ENCODE measurements at places on chromosomes 4 and X.
A peak's percentile ranks its signal among the peaks of the same experiment; 100 is the strongest.

- DNase-seq: no peak
These were observed 22.9 kb upstream of the TRIM2 start for GRCh38 chr4:153181293-153181692.

DNA sequence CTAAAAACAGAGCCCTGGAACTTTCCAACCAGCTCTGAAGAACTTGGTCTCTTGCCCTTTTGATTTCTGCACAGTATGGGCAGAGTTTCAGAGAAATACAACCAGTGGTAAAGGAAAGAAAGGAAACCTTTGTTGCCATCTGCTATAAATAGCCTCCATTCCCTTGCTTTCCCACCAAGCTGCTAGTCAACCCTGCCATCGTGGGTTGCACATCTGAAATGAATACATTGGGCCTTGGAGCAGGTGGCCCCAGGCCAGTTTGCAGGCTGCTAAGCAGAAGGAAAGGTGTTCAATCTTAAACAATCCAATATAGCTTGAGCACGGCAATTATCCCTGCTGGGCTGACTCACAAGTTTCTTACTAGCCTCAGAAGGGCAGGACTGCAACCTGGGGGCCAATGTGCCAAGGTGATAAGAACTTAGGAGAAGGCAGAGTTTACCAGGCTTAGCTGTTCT lies 142.5 kb downstream of the PPARGC1A start:
- DNase-seq: no peak

DNA sequence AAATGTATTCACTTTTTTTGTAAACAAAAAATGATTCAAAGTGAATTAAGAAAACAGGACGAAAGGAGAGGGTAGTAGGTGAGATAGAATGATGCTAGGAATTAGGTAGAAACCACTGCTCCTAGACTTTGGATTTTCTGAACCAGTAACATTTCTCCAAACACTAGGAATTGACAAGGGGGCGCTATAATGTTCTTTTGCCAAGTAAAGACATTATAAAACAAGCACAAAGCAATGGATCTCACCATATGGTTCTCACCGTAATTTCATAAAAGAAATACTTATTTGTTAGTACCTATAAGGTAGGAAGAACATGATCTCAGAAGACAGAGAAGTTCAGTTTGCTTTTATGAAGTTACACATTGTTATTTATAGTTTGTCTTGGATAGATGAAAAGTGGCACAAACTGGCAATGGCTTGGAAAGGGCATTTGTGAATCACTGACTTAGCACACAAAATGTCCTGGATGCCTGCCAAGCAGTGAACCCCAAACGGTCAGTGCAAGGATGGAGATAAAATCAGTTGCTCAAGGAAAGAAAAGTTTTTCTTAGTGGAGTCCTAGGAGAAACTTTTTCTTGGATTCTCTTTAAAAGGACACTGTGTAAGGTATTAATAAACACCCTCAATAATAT lies 8.1 kb upstream of the TBC1D1 start:
- DNase-seq: no peak

DNA sequence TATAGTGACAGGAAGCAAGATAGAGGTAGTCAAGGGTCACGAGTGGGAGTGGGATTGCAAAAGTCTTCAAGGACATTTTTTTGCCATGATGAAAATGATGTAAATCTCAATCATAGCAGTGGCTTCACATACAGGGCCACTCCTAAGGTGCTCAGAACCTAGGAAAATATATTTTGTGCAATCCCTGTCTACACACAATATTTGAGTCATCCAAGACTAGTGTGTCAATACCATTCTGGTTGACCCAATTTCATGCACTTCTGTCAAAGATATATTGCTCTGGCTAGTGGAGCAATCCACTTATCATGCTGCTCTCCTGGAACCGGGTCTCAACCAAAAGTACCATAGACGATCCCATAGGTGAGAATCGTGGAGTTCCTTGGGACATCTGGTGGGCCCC lies 24.2 kb upstream of the XPNPEP2 start:
- DNase-seq: no peak

GRCh38 chr4:57580710-57581599 lies 470.8 kb upstream of the IGFBP7 start:
- no peak for DNase-seq

GRCh38 chrX:1391370-1391706 lies 575 bp downstream of the SLC25A6 start:
- DNase-seq: peak; percentile 90

GRCh38 chrX:122504026-122504425 lies 680.1 kb upstream of the GRIA3 start:
- no peak for DNase-seq

- DNase-seq: no peak
These were observed 235.9 kb downstream of the CPXCR1 start for GRCh38 chrX:88982933-88983332.

DNA sequence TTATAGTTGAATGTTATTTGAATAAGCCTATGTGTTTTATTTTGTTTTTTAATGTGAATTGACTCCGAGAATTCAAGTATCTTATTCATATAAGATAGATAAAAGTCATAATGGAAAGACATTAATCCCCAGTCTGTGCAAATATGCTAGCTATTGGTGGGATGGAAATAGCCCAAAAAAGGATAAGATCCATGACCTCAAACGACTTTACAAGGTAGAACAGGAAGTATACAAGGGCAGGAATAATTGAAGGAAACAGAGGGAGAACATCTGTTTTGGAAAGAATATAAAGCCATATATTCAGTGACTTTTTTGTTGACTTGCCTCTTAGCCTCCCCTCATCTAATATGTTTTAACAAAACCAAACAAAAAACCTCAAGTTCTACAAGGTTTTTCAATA lies 9.0 kb downstream of the ABCE1 start:
- DNase-seq: no peak

DNA sequence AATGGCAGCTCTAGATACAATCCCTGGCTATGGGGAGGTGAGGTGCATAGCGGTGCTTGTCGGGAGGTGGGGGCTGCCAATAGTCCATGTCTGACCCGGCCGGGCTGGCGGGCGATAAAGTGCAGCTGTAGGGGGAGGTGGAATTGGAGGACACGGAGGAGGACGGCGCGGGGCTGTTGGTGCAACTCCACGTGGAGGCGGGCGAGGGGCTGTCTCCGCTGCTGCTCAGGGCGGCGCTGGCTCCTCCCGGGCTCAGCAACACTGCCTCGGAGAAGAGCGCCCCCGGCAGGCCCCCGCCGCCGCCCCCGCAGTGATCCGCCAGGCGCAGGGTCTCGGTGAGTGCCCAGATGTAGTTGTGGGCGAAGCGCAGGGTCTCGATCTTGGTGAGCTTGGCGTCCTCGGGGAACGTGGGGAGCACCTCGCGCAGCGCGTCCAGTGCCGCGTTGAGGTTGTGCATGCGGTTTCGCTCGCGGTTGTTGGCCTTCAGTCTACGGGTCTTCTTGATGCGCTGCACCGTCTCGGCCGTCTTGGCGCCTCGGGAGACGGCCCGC lies 1.3 kb downstream of the NEUROG2 start:
- no peak for DNase-seq

- no peak for DNase-seq
These were observed 385.6 kb upstream of the PCDH10 start for GRCh38 chr4:132763465-132763864.

- no peak for DNase-seq
These were observed 122.9 kb downstream of the GPAT3 start for GRCh38 chr4:83658806-83659205.

DNA sequence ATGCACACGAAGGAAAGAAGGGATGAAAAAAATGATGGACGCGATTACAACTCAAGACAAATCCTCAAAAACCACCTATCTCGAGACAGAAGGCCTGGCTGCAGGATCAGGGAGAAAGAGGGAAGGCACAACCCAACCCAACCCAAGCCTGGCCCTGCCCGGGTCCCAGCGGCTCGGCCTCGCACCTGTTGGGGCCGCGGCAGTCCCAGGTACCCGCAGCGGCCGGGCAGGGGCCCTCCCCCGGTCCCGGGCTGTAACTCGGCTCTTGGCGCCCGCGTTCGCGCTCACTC lies 464 bp downstream of the RASGEF1B start:
- DNase-seq: no peak

DNA sequence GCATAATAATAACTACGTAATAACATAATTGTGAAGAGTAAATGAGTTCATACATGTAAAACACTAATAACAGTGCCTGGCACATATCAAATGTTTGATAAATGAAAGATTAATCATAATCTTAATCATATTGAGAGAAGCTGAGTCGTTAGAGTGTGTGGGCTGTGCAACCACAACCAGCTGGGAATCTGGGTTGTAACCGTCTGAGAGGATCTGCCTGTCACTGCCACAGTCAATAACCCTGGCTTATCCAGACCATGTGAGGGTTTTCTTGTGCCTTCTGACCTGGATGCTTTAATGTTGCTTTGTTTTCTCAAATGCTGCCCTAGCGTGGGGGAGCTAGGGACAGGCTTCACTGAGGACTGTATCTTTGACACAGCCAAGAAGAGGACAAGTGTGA lies 73.9 kb downstream of the TRPC5 start:
- DNase-seq: no peak

DNA sequence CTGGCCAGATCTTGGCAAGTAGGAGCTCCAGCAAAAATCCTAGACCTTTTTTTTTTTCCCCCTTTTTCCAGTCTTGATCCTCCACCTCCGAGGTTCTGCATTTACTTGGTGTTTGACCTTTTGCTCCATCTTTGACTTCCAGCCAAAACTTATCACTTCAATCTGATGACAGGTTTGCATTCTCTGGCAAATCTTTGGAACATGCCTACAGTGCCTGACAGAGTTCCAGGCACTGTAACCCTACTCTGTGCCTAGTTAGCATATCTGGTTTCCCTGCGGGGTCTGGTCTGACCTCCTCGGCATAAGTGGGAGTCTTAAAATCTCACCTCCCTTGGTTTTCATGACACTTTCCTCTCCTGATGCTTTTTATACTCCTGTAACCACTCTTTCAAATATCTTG lies 39.4 kb upstream of the NR3C2 start:
- no peak for DNase-seq

- DNase-seq: no peak
These were observed 169.0 kb downstream of the CORIN start for GRCh38 chr4:47668810-47669408.

DNA sequence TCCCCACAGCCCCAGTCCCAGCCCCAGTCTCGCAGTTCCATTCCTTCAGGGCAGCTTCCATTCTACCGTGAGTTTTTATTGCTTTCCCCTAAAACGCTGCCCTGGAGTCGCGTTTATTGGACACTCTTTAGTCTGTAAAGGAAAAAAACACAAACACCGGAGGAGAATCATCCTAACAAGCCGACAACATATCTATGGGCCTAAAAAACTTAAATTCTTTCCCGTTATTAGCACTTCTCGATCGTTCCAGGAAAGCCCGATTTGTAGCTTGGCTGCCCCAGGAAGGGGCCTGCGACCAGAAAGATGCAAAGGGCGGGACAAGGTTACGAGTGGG lies 178.5 kb downstream of the CBR4 start:
- DNase-seq: no peak

DNA sequence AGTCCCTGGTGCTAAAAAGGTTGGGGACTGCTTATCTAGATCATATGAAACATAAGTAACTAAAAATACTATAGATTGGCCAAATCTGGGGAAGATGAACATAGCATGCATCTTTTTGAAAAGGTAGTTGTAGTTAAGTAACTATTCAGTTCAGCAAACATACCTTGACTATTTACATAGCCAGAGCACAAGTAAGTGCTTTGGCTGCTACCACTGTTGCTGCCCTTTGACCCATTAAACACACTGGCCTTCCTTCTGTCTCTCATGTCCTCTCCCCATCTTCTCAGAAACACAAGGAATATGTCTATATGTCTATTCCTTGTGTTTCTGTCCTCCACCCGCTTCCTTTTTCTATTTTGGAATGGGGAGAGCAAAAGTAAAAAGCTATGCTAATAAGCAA lies 87.9 kb upstream of the SPRY1 start:
- no peak for DNase-seq

DNA sequence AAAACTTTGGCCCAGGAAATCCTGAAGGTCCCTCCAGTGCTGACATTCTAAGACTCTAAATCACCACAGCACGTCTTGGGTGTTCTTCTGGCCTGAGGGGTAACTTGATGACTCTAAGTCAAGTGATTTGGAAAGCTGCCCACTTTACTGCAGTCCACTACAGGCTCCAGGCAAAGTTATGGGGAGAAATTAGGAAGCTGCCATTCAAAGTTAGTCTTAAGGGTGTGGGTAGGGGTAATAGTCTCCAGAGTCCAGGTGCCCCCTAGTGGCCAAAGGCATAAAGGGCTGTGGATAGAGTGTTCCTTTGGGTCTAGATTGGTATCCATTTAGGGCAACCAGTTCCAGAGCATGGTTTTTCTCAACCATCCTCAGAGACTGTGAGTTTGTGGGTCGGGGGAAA lies 38.7 kb upstream of the SLC16A2 start:
- DNase-seq: peak; percentile 31

GRCh38 chr4:172404676-172405075 lies 591.5 kb downstream of the GALNTL6 start:
- no peak for DNase-seq

- DNase-seq: no peak
These were observed at the start of gene HTRA3 for GRCh38 chr4:8269535-8270417. Gene HTRA3, plus strand, starts transcription at chr4:8269754. Its CDS starts 215 bp downstream, at chr4:8269969.

GRCh38 chr4:183492791-183493222 lies 12.1 kb upstream of the ING2 start:
- no peak for DNase-seq

GRCh38 chr4:101175896-101176676 lies 171.2 kb downstream of the PPP3CA start:
- DNase-seq: no peak

DNA sequence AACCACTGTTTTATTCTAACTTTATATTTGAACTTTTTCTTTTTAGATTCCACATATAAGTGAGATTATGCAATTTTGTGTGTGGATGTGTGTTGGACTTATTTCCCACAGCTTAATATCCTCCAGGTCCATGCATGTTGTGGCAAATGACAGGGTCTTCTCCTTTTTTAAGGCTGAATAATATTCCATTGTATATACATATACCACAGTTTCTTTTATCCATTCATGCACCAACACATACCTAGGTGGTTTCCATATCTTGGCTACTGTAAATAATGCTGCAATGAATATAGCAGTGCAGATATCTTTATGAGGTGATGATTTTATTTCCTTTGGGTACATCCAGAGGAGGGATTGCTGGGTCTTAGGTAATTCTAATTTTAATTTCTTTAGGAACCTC lies 69.0 kb downstream of the SNCA start:
- DNase-seq: no peak

GRCh38 chr4:80568891-80569290 lies 233.4 kb downstream of the CFAP299 start:
- no peak for DNase-seq

DNA sequence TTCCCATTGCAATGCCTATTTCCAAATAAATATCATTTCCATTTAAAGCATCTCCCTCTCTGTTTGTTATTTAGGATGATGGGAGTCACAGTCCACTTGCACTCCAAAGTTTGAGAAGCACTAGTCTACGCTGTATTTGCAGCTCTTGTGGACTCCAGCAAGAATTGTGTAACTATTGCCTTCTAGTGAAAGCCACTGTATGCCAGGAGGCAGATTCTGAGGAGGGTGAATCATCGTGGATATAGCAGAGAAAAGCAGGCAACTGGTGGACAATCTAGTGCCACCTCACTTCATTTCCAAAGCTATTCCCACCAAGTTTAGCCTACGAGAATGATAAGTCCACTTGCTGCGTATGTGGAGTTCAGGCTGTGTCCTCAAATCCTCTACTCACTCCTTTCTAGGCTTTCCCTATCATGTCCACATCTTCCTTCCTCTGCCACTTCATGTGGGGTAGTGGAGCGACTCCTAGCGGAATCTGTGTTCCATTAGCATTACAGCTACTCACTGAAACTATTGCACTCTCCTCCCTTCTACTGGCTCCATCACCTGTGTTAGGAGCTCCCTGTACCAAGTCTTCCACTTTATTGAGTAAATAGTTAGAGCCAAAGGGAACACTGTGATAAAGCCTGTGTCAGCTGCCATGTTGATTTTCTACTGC lies 501.8 kb upstream of the GALNT7 start:
- DNase-seq: no peak
